Activated CD4-positive, CD25-positive, alpha-beta regulatory T cell treated with anti-CD3 and anti-CD28 coated beads, Interleukin-2, amount 50 U/mL, for 16 hours (primary cell): ENCODE measurements at places on chromosomes 7 and 10.

- no peak for DNase-seq
Measured at GRCh38 chr10:108598320-108598695, 1325.0 kb downstream of the XPNPEP1 start.

- no peak for DNase-seq
Measured at GRCh38 chr7:94288096-94288495, 106.6 kb upstream of the COL1A2 start.

- DNase-seq, result no peak
Measured at GRCh38 chr10:22597138-22597537, 117.2 kb downstream of the PIP4K2A start.

GRCh38 chr7:117323305-117323850 lies 520 bp upstream of the WNT2 start:
- no peak for DNase-seq

GRCh38 chr7:107690611-107691010 lies 30.0 kb downstream of the SLC26A4 start:
- DNase-seq, result no peak

- no peak for DNase-seq
Measured at GRCh38 chr10:48902096-48902495, 37.5 kb downstream of the LRRC18 start.

DNA sequence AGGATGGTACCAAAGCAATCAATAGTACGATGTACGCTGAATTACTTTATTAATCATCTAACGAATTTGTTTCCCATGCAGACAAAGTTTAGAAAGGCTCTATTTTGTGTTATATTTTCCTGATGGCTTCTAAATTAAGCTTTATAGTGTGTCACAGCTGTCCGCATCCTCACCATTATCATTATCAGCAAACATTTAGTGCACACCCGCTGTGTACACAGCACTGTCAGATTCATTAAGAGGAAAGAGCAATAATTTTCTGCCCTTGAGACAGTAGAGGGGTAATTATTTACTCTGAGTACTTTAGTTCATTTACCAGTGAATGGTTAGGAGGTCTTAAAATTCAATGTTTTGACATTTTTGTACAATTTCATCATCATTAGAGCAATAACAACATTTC lies 233.3 kb upstream of the PTPRZ1 start:
- no peak for DNase-seq

DNA sequence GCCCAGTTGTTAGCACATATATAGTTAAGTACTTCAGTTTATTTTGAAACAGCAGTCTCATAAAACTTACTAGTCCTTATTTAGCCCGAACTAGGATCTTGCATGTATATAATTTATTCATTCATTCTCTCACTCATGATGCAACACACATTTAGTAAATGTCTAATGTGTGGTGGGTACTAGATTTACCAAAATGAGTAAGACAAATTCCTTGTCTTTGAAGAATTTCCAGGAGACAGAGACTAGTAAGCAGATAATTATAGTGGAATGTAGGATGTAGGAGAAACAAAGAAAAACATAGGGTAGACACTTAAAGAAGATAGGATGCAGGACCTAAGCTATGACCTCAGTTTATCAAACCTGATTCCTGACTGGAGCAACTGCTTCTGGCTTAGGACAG lies 120.2 kb upstream of the AMPH start:
- no peak for DNase-seq

GRCh38 chr10:62166331-62167131 lies 102.1 kb downstream of the RTKN2 start:
- DNase-seq, result no peak

DNA sequence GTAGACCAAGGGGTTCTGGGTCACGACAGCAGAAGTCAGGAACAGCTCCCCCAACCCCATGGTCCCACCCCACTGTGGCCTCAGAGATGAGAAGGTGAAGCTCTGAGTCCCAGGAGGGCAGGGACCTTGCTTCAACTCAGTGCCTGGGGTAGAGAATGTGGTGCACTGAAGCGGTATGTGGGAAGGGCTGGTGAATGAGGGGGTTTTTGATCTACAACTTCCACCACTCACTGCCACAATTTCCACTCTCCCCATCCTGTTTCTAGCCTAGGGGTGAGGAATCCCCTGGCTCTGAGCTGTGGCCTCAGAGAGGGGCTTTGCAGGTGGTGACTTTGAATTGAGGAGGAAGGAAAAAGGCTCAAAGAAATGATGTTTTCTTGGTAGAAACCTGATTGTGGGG lies 44.9 kb upstream of the TOMM7 start:
- no peak for DNase-seq

GRCh38 chr7:101537935-101538595 lies 91.0 kb downstream of the MYL10 start:
- DNase-seq, result no peak

DNA sequence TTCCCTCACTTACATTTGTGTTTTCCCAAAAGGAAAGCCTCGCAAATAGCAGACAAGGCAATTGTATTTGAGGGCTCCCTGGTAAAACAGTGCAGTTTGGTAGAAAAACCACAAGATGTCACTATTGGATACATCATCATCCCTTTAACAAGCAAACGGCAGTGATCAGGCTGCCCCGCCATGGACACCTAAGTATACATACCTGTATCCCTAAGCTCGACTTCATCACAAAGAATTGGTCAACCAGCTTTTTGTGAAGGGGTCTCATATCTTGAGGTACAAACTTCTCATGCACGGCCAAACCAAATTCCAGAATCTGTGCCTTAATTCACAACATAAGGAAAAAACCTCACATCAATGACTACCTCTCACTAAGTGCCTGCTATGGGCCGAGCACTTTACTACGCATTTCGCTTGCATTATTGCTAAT lies 179.5 kb upstream of the IMMP2L start:
- DNase-seq, result no peak

DNA sequence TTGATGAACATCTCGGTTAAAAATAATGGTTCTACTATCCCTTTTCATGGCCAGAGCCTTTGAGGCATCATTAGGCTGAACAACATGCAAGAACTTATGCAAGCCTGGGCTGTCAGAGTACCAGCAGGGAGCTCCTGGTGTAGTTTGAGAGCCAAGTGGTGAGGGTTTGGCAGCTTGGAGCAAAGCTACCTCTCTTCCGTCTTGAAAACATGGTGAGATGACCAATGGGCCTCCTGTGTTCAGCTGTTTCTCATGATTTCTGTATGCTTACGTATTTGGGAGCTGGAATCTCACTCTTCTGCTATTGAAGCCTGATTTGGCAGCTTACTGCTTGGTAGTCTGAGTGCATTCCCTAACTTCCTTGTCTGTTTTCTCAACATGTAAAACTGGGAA lies 150.4 kb downstream of the CXCL12 start:
- no peak for DNase-seq

DNA sequence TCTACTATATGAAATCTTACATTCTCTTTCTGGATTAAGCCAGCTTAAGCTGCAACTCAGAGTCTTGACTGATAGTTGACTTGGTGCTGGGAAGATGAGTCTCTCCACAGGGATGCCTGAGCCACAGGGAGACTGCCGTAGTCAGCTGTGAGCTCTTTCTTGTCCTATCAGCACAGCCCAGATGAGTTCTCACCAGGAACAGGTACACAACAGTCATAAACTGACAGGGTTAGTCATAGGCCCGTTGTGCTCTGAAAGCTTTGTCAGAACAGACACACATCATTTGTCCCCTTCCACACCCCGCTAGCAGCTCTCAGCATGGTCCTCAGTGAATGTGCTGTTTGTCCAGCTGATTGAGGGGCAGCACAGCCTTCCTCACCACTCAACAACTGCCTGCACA lies 221.6 kb downstream of the RPS24 start:
- no peak for DNase-seq

GRCh38 chr10:22364407-22365140 lies 19.3 kb downstream of the SPAG6 start:
- DNase-seq, result no peak

- DNase-seq, result no peak
Measured at GRCh38 chr10:87659571-87660483, at the start of gene PAPSS2. Gene PAPSS2 (plus strand): TSS chr10:87659878. CDS start chr10:87659982, 104 bp downstream.

GRCh38 chr10:132653721-132654120 lies 116.1 kb downstream of the INPP5A start:
- DNase-seq, result no peak

- no peak for DNase-seq
Measured at GRCh38 chr7:149776848-149777407, 3.5 kb upstream of the ZNF467 start.

DNA sequence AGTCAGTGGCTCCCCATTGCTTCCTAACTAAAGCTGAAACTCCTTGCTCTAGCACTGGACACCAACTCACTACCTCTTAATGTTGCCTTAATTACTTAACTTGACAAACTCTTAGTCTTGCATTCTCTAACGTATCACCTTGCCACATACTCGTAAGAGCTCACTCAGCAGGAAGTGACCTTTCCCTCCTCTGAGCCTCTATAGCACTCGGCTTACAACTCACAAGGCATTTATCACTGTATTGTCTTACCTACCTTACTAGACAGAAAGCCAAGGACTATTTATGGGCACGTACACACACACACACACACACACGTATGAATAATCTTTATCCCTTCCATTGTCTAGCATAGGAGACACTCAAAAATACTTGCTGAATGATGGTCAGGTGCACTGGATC lies 21.2 kb downstream of the CEP41 start:
- DNase-seq, result no peak

DNA sequence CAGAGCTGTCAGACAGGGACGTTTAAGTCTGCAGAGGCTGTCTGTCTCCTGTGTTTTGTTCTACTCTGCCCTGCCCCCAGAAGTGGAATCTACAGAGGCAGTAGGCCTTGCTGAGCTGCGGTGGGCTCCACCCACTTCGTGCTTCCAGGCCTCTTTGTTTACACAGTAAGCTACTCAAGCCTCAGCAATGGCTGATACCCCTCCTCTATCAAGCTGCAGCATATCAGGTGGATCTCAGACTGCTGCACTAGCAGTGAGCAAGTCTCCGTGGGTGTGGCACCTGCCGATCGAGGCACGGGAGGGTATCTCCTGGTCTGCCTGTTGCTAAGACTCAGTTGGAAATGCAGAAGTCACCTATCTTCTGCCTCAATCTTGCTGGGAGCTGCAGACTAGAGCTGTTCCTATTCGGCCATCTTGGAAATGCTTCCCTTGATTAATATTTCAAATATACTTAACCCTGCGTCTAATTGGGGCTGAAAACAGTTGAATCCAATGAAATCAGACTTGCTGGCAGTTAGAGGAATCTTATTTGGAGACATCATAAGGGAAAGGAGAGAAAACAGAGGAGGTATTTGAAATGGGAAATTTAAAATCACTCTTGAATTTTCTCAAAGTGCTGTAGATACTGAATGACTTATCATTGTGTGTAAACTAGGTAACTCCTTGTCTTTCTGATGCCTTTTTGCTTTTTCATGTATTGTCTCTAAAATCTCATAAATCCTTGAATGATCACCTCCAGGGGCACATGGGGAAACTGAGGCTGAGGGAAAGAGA lies 13.8 kb upstream of the CYP3A5 start:
- DNase-seq, result no peak

DNA sequence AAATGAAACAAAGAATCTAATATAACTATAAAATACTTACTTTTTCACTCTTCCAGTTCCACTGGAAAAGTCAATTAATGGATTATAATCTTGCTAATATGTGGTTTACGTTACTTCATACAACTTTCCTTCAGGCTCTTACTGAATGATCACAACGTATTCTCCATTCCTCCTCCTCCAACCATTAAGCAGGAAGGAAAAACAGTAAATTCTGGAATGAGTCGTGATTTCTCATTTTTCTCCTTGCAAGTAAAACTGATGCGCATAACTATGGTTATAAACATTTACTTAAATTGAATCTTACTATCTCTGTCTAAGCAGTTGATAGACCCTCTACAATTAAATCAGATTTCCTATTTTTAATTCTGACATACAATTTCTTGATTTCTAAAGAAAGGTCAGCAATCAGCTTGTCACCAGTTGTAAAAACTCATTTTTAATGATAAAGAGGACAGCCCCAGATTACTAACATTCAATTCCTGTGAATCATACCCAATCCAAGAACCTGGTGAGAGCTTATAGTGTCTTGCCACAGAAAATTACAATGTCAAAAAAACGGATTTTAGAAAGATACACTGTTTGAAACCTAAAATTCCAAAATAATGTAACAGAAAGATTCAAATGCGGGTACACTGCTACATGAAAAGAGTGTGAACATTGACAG lies 64.3 kb downstream of the EZH2 start:
- DNase-seq, result no peak

GRCh38 chr10:47053081-47053798 lies 142.0 kb downstream of the PTPN20 start:
- no peak for DNase-seq

DNA sequence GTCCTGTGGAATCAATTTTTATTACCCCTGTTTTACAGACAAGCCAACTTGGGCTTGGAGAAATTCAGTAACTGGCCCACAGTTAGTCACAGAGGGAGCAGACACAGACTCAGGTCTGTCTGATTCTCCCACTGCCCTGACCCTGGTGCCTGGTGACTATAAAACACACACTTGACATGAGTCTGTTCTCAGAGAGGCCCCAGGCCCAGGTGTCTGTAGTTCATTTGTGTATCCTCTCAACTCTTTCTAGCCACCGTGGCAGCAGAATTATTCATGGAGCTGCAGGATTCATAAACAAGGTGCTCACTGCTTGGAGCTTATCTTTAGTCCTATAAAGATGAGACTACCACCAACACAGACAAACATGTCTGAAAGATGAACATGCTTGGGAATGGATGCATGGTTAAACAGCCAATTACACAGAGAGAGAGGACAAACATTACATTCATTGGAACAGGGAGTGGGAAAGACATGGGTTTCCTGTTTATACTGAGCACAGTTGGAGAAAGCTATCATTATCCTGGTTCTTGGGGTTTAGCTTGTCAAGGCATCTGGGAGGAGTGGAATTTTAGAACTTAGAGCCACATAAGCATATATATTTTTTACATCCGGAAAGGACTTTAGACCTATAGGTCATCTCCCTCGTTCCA lies 79.1 kb upstream of the PDCD4 start:
- no peak for DNase-seq

- DNase-seq, result no peak
Measured at GRCh38 chr7:16930946-16931345, 49.2 kb upstream of the AGR3 start.

GRCh38 chr7:122038904-122039303 lies 105.1 kb downstream of the AASS start:
- no peak for DNase-seq

DNA sequence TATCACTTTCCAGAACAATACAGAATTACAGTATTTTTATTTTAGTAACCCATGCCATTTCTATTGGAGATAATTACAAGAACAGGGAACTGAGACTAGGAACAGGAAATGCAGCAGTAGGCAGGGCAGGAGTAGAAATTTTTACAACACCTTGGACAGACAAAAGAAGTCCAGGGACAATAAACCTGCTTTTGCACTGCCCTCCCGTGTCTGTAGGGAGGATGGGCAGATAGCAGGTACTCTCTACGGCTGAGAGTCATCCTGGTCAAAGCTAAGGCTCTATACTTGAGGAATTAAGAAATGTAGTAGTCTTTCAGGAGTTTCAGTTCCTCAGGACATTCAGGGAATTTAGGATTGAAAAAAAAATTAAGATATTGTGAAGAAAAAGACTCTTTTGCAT lies 63.4 kb downstream of the VAX1 start:
- DNase-seq, result no peak
